GOT3 (cell line): ENCODE measurements at places on chromosomes 2 and 18.

GRCh38 chr2:128868686-128869551 lies 550.3 kb upstream of the HS6ST1 start:
- DNase-seq: no peak

DNA sequence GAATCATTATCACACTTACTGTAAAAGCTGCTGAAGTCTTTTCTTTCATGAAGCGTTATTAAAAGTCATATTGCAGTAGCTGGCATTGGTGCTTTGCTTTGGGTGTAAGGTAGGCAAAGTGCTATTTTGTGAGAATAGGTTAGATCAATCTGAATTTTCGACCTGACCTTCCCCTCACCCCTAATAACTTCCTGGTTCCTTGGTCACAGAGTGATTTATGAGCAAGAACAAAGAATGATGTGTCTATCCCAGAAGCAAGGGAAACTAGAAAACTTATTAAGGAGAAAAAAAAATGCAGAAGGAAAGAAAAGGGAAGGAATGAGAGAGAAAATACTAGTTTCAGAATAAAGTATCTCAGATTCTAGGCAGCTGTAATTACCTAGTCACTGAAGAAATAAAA lies 163.1 kb upstream of the MEIS1 start:
- no peak for DNase-seq

DNA sequence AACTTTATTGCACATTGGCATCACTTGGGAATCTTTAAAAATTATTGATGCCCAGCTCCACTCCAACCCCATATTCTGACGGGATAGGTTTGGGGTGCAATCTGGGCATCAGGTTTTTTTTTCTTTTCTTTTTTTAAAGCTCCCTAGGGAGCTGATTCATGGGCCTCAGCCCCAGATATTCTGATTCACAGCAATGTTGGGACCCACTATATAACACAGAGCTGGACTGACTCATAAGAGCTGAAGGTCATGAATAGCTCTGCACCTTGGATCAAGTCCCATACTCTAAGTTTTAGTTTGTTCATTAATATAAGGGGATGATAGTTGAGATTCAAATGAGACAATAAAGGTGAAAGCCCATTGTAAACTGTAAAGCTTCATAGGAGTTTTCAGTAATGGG lies 191.1 kb upstream of the REV1 start:
- DNase-seq: no peak

DNA sequence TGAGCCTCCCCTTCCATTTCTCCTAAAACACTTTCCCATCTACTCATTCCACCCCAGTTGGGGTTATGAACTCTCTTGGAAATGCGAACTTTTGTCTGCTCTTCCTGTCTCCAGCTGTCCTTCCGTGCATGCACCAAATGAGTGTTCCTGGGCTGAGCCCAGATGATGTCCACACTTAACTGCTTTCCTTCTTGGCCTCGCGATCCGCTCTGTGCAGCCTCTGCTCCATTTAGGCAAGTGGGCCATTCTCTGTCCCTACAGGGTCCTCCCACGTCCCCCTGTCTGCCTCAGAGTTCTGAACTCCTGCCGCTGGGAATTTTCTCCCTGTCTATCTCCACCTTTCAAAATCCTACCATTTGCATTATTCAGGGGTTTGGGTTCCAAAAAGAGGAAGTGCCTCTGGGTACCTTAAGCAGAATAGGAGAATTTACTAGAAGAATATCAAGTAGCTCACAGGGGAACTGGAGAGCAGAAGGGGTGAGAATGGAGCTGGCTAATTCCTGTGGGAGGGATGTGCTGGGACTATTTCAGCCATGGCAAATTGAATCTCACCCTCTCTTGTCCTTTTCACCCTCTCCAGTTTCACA lies 4.7 kb upstream of the NCK2 start:
- DNase-seq: no peak

- no peak for DNase-seq
These were observed 182.8 kb downstream of the NBAS start for GRCh38 chr2:15378148-15378908.

DNA sequence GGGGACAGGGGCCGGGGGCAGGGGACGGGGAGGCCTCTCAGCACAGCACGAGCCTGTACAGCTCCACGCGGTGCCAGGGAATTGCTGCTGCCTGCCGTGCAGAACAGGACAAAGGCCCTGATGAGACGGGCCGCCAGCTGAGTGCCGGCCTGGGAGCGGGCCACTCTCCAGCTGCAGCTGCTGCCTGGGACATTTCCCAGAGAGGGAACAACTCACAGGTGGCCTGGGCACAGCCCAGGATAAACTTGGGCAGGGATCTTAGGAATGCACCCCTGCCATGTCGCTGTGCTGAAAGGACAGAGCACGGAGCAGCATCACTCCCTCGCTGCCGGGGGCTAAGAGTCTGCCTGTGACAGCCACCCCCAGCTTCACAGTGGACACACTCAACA lies 38.8 kb downstream of the CENPO start:
- no peak for DNase-seq

- DNase-seq: no peak
These were observed 16.6 kb downstream of the SERPINE2 start for GRCh38 chr2:224022486-224022885.

DNA sequence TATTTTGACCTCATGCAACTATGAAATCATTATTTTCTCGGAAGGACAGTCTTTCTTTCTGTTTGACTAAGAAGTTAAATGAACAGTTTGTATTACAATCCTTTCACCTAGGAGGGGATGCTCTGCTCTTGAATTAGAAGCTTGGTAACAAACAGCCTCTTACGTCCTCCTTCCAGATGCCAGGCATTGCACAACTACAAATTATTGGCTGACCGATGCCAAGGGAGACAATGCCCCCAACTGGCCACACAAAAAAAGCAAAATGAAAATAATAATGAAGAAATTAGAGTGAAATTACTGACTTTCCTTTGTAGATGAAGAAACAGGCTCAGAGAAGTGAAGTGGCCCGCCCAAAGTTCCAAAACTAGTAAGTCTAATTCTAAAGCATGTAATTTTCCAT lies 177.9 kb downstream of the CYRIA start:
- no peak for DNase-seq

DNA sequence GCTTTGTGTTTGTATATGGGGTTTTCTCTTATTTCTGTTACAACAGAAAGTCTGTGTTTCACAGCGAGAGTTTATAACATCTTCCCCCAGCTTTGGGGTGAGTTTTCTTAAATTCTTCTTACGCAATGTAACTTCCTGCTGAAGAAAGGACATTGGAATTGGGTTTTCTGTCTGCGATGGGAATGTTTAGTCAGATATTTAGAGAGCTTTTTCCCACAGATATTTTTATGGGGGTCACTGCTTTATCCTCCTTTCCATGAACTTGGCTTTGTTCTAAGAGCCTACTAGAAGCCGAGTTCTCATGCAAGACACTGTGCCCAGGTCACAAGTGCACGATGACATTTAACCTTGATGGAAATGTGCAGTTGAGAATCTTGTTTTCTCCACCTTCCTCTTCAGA lies 22.1 kb downstream of the B3GNT2 start:
- no peak for DNase-seq

- no peak for DNase-seq
These were observed 384.1 kb downstream of the ERBB4 start for GRCh38 chr2:212154477-212154878.

GRCh38 chr18:8928847-8929780 lies 173.4 kb upstream of the NDUFV2 start:
- no peak for DNase-seq

- DNase-seq: no peak
These were observed 16.3 kb upstream of the ATOH8 start for GRCh38 chr2:85737481-85737880.

GRCh38 chr2:75031906-75032803 lies 73.7 kb downstream of the POLE4 start:
- no peak for DNase-seq
